ENCODE measurements at places on chromosomes 16 and 17.

- DNase-seq, result no peak
These were observed 2.8 kb upstream of the IL21R start for GRCh38 chr16:27398894-27399853.

- no peak for DNase-seq
These were observed 76.2 kb downstream of the RBFOX1 start for GRCh38 chr16:7408700-7409365.

DNA sequence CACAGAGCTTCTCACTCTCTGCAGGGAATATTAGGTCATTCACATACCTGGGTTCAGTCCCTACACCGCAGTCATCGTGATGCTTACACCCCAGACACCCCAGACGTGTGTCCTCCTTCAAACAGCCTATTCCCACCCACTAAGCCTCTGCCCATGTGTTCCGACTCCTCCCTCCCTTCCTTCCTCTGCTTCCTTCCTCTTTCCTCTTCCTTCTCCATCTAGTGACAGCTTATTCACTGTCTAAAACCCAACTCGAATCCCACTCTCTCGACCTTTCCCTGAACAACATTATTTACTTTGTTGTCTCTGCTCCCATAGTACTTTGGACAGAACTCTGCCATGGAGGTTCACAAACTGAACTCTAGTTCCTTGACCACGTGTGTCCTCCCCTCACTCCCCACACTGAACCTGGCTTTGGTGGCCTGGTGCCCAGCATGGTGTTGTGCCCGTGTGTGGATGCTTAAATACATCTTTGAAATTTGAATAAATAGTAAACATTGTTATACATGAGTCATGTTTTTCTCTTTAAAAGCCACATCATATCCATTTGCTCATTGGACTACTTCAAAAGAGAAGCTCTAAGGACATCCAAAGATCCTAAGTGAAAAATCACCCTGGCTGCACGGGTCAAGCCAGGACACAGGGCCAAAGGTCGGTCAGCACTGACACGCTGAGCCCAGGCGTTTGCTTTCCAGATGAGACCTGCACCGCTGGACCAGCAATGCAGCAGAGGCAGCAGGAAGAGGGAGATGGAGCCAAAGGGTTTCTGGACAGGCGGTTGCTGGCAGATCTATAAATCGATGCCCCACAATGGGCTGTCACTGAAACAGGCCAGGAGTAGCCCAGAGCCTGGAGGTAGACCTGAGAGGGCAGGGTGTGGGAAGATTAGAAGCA, 14.1 kb upstream of the G6PC1 start:
- no peak for DNase-seq

GRCh38 chr16:87077750-87078127, 239.5 kb downstream of the C16orf95 start:
- DNase-seq, result no peak

GRCh38 chr17:14745541-14745940, 444.7 kb downstream of the HS3ST3B1 start:
- DNase-seq, result no peak

- DNase-seq, result no peak
These were observed 25.9 kb upstream of the RPRML start for GRCh38 chr17:47004906-47005305.

DNA sequence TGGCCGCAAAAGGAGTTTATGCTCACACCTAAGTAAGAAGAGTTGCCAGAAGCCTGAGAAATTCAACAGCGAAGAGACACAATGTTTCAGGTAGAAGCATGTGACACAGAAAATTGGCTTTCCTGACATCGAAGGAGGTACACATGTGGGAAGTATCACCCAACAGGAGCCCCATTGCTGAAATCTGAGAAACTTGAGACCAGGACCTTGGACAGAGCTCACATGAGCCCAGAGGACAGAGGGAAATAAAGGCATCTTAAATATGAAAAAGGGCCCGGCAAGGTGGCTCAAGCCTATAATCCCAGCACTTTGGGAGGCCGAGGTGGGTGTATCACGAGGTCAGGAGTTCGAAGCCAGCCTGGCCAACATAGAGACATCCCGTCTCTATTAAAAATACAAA, 304.1 kb upstream of the C16orf82 start:
- peak; percentile 41 for DNase-seq

DNA sequence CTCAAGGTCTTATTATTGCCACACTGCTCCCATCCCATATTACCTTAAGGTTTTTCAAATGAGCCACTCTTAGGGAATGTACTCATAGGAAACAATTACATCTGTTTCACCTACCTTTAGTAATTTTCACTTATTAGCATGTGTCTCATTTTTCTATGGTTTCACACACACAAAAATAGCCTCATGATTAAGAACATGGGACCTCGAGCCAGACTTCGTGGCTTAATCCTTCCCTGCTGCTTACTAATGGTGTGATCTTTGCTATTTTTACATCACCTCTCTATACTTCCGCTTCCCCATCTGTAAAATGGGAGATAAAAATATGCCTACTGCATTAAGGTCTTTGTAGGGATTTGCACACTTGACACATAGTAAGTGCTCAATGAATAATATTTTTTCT, 38.5 kb downstream of the OTOA start:
- no peak for DNase-seq

GRCh38 chr17:46044286-46044928, 45.4 kb downstream of the STH start:
- peak; percentile 78 for DNase-seq

- no peak for DNase-seq
These were observed 80.9 kb downstream of the PRKCA start for GRCh38 chr17:66383333-66383732.

GRCh38 chr17:903691-904481, 75.7 kb downstream of the NXN start:
- no peak for DNase-seq

DNA sequence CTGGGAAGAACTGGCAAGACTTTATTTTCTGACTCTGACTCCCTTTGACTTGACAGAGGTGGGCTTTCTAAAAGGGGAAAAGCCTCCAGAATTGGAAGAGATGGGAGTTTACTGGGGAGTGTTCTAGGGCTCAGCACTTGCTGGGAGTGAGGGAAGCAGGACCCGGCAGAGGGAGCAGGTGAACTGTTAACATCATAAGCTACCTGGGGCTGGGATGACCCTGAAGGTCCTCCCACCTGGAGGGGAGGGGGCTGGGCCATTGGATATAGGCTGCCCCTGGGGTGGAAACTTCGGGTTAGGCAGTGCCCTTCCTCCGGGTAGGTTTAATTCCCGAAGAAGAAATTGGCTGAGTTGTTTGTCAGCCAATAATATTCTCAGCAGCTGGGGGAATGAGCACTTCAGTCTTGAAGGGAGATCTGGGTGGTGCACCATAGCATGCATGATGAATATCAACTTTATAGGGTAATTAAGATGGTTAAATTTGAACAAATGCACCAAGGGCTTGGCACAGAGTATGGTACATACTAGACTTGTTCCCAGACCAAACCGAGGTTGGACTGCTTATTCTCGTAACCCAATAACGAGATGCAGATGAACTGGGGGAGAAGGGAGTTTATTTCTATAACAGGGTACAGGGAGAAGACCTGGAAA, 337.0 kb downstream of the HAPSTR1 start:
- no peak for DNase-seq

DNA sequence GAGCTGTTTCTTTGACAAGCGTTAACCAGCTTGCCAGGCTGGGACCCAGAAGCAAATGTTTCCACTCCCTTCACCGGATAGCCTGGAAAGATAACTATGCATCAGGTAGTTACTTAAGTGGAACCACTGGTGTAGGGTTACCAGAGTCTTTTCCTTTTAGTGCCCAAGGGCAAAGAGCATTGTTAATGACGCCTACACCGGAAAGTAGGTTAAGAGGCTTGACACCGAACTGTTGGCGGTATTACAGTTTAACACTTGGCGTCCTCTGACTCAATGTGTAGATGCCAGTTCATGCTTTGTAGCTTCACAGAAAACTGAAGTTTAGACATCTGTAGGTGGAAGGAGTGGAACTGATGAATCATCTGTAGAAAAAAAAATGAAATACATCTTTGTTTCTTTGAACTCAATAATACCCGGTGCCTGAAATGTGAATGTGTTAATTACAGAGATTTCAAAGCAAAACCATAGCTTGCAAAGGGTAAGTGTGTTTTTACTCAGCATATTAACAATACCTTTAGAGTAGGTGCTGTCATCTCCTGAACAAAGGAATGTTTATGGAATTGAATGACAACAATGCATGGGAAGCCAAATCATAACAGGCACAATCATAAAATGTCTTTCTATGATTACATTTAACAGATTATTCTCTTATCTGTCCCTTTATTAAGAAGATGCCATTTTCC, 426.7 kb upstream of the SALL1 start:
- no peak for DNase-seq

DNA sequence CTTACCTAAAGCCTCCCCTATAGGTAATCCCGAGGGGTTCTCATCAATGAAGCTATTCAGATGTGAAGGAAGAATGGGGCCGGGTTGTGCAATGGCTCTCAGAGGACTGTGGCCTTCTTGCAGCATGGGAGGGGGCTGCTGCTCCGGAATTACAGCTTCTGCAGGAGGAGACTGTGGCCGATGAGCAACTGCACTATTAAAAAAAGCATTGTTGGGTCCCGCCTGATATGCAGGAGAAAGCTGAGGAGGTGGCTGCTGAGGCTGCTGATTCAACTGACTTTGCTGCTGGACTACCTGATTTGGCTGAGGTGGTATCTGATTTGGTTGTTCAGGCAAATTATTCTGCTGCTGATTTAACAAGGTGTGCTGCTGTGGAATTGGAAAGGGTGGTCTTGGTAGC, 64.8 kb downstream of the CACNG1 start:
- DNase-seq, result no peak

DNA sequence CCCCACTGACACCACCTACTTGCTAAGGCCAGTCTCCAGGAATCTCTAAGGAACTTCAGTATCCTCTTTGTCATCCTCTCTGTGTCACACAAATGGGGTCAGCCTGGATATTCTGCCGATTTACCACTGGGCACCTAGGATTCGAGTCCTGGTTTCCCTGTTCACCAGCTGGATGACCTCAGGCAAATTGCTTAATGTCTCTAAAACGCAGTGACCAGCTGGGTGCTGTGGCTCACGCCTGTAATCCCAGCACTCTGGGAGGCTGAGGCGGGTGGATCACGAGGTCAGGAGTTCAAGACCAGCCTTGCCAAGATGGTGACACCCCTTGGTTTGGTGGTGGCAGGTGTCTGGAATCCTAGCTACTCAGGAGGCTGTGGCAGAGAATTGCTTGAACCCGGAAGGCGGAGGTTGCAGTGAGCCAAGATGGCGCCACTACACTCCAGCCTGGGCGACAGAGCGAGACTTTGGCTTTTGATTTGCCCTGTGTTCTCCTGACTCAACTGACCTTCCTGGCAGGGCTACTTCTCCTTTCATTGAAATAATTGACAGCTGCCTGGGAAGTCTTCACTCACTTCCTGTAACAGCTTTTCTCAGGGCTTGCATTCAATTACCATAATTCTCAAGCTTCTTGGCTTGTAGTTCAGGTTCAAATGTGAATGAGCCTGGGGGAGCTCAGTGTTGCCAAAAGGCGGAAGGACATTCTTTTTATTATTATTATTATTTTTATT, 15.4 kb downstream of the SYCE1L start:
- no peak for DNase-seq

- DNase-seq, result peak; percentile 79
These were observed 690 bp downstream of the RHOT1 start for GRCh38 chr17:32142857-32143526.

DNA sequence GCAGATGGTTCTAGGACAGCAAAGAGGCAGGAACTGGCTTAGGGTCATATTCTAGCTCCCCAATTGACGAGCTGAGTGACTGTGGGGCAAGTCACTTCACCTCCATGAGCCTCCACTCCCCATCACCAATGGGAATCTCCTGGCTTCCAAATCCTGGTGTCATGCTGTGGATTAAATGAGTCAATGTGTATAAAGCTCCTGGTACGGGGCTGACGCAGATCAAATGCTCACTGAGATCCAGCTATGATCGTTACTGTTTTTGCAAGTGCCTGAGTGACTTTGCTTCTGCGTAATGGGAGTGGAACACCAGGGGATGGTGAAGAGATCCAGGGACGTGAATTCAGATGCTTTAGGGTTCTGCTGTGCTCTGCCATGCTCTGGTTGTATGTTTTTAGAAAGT, 2.4 kb downstream of the SEC14L5 start:
- no peak for DNase-seq

DNA sequence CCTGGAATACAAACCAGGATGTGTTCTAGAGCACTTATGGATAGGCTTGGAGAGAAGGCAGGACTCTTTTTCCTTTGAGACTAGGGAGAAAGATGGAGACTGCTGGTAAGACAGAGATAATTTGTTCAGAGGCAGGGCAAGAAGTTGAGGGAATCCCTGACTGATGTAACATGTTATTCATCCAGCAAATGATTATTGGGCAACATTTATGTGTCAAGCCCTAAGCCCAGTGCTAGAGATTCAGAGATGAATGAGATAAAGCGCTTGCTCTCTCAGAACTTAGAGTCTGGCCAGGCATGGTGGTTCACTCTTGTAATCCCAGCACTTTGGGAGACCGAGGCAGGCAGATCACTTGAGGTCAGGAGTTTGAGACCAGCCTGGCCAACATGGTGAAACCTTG, 47.8 kb upstream of the NUFIP2 start:
- DNase-seq, result no peak

DNA sequence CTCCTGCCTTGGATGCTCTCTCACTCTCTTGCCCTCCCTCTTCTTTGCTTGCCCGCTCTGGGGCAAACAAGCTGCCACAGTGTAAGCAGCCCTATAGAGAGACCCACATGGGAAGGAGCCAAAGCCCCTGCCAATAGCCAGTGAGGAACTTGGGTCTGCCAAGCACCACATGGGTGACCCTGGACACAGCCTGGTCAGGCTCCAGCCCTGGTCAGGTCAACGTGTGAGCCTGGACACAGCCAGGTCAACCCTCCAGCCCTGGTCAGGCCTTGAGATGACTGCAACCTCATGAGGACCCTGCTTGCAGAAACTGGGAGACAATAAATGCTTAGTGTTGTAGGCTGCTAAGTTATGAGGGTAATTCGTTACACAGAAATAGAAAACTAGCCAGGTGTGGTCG, 14.3 kb upstream of the PHOSPHO1 start:
- DNase-seq, result no peak

DNA sequence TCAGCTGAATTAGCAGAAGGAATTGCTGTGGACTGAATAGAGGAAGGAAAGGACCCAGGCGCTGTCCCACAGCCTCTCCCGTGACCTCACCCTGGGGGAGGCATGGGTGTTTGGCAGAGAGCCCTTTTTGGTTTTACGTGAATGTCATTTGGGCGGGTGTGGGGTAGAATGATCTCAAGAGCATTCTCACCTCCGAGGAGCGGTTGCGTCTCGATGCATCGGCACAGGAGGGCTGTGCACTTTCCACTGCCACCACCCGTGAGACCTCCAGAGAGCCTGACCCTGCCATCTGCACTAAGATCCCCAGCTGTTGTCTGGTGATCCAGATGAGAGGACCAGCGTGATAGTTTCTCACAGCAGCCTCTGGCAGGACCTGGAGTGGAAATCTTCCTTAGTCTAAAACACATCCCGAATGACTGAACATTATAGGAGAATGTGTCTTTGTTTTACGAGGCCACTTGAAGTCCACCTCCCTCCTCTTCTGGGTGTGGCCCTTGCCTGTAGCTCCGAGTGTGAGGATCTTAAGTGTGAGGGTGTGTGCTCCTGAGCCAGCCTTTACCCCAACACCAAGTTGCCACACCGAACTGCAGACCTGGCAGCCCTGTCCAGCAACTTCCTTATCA, 29.3 kb downstream of the FOXK2 start:
- DNase-seq, result no peak
